ENCODE measurements at places on chromosomes 6 and 20.

- no peak for DNase-seq
Measured at GRCh38 chr6:111585974-111586315, 19.7 kb downstream of the TRAF3IP2 start.

- DNase-seq, result no peak
Measured at GRCh38 chr6:159196430-159196975, 27.3 kb downstream of the FNDC1 start.

DNA sequence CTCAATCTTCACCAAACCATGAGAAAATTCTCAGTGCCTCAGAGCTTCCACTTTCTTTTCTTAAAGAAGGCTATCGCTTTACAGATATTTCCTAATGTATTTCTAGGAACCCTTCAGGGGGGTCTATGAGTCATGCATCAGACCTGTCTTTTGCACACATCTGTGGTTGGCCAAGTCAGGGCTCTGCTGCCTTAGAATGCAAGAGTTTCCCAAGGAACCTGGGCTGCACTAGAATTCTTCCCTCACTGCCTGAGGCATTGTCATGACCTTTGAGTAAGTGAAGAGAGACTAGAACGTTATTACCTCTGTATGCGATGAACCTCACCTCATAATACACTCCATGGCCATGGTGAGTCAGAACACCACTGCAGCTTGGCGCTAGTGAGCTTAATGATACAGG lies 365.0 kb upstream of the ID4 start:
- no peak for DNase-seq

DNA sequence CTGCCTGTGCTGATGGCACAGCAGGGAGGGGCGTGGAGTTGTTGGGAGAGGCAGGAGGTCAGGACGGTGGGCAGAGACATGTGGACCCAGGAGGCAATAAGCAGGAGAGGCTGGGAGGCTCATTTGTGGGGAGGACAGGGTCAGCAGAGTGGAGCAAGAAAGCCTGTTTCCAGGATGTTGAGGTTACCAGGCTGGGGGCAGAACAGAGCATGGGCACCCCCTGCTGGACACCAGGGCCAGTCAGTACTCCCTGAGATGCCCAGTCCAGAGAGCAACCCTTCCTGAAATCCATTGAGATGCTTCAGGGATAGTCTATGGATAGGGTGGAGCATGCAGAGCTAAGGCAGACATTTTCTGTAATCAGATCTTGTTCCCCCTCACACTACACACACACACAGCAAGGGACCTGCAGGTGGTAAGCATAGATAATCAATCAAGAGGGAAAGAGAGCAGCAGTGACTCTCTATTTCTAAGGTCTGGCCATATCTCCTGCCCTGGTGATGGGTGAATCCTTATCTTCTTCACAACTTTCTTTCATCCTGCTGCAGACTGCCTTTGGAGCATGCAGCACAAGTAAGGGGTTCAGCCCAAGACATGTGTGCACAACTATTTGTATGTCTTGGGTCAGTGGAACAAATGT lies 41.7 kb downstream of the MOCS1 start:
- DNase-seq, result peak; percentile 90

GRCh38 chr20:37366743-37367142 lies 20.8 kb downstream of the SRC start:
- no peak for DNase-seq

DNA sequence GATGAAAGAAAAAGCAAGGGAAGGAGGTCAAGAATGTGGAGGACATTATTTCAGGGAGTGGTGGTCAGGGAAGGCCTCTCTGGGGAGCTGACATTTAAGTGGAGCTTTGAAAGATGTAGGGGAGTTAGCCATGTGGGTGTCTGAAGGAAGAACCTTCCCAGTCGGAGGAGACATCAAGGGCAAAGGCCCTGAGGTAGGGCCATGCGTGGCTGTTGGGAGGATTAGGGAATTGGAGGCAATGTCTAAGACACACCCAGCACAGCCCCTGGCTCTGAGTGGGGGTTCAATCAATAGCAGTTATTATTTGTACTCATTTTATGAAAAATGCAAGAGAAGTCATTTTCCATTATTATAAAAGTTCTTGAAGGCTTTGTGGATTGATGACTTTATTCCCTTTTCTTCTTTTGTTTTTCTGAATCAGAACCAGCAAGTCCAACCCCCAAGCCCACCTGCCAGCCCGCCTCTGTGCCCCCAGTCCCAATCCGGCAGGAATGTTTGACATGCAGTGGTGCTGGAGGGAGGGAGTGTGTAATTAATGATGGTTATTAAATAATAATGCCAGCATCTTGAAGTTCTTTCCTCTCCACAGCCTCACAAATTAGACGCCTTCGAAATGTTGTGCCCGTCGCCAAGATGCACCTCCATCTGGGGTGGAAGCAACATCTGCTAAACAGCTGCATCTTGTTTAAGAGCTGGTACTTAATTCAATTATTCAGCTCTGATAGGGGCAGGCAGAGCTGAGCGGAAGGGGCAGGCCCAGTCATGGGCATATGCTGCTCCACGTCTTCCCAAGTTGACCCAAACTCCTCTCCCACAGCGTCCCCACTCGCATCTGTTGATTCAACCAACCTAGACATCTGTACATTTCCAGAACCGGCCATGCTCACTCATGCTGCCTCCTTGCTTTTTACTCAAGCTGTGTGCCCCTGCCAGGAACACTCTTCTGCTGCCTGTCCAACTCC lies 81.3 kb upstream of the SIRPA start:
- peak; percentile 10 for DNase-seq

GRCh38 chr6:164183556-164184123 lies 769.1 kb downstream of the QKI start:
- DNase-seq, result no peak

- DNase-seq, result no peak
Measured at GRCh38 chr6:149354009-149354408, 36.5 kb downstream of the TAB2 start.

GRCh38 chr6:83183082-83183828 lies 9.8 kb downstream of the PGM3 start:
- DNase-seq, result no peak

- DNase-seq, result no peak
Measured at GRCh38 chr6:25107218-25107617, 171.5 kb upstream of the RIPOR2 start.

GRCh38 chr6:154245506-154245905 lies 111.1 kb downstream of the IPCEF1 start:
- DNase-seq, result no peak

DNA sequence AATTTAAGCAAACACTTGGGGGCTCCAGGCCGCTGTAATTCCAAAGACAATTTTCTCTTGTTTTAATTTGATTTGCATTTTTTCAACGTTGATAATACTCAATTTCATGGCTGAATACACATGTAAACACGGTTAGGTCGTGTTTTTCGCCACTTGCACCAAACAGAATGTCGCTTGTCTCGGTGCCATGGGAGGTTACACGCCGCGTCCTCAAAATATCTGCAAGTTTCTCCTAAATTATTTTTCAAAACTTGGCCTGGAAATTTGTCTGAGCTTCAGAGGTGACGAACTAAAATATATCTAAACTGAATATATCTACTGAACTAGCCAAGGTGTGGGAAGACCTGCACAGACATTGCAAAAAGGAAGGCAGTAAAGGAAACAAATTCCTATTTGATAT lies 15.0 kb downstream of the FOXA2 start:
- no peak for DNase-seq

- peak; percentile 91 for DNase-seq
Measured at GRCh38 chr6:32244946-32245398, 21.1 kb upstream of the NOTCH4 start.

GRCh38 chr20:1397710-1398109 lies 4.9 kb upstream of the FKBP1A start:
- DNase-seq, result no peak

GRCh38 chr6:163355426-163355991 lies 59.0 kb upstream of the QKI start:
- DNase-seq, result no peak

GRCh38 chr6:117985916-117986315 lies 78.9 kb downstream of the SLC35F1 start:
- DNase-seq, result no peak

DNA sequence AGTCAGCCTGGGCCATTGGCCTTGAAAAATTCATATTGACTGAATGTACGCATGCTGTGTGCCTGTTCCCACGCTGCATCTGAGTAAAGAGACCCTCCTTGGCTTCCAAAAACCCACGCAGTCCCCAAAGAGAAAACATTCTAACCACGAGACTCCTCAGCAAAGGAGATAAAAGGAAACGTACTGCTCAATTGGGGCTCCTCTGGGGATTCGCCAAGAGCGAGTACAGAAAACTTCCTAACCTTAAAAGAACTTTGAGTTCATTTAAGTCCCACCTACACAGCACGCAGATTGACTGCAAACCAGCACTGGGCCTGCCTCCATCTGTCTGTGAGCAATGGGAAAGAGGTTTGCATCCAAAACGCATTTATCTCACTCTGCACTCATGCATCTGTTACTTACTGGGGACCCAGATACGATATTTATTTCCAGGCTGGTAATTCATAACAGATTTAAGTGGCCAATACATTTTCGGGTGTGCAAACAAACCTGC lies 505.9 kb upstream of the CHD6 start:
- no peak for DNase-seq

DNA sequence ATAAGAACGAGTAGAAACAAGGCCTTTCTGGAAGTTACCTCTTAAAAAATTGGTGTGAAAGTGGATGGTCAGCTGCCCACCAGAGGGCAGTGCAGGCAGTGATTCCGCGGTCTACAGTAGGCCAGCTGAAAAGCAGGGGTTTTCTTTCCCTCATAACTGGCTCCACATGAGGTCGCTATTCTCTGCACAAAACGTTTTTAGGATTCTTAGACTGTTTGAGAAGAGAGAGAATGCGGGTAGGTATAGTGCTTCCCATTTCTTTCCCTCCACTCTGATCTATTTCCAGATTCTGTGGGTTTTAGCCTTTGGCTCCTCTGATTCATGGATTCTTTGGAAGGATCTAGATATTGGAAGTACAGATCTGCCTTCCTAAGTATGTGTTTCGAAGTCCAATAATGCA lies 14.2 kb downstream of the FIG4 start:
- peak; percentile 92 for DNase-seq

- DNase-seq, result peak; percentile 92
Measured at GRCh38 chr6:149941583-149942460, at the start of gene ULBP2. Gene ULBP2 (plus strand): TSS chr6:149942014. CDS start chr6:149942073, 59 bp downstream.

GRCh38 chr6:28789553-28790083 lies 134.2 kb downstream of the TRIM27 start:
- peak; percentile 88 for DNase-seq

DNA sequence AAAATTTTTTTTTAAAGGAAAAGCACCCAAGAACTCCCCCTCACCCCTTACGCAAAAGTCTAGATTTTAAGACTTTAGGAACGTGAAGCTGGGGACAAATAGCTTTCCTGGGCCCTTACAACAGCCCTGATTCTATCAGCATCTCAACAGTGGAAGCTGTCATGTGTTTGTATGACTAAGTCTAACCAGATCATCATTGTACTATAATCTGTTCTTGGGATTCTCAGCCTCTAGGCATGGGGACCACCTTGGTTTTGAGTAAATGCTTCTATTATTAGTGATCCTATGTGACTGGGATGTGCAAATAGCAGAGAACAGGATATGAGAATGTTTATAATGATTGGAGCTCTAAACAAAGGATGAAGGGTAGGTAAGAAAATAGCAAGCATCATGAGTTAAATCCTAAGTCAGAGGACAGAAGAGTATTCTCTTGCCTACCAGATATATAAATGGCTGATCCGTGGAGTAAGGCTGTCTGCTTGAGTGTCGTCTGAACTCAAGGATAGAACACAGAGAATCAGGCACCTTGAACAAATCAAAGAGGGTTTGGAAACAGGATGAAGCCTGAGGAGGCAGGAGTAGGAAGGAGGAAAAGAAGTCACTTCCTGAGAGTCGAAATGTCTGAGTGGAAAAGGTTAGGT lies 105.7 kb upstream of the FAM184A start:
- DNase-seq, result no peak

- no peak for DNase-seq
Measured at GRCh38 chr20:38926934-38927616, 858 bp downstream of the FAM83D start.

DNA sequence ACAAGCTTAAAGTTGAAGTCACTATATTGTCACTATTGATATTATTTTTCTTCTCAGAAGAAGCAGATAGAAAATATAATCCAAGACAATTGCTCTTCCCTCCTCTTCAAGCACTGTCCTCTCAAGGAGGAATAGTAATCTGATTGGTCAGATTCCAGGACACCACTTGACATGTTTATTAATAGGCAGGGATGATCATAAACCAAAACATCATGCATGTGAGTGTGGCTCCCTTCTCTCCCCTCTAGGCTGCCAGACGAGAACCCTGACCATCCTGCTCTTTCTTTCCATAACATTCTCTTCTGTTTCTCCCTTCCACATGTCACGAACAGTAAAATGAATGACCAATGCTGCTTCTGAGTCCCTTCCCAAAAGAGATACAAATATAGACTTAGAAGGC lies 7.5 kb downstream of the ATG5 start:
- DNase-seq, result no peak

DNA sequence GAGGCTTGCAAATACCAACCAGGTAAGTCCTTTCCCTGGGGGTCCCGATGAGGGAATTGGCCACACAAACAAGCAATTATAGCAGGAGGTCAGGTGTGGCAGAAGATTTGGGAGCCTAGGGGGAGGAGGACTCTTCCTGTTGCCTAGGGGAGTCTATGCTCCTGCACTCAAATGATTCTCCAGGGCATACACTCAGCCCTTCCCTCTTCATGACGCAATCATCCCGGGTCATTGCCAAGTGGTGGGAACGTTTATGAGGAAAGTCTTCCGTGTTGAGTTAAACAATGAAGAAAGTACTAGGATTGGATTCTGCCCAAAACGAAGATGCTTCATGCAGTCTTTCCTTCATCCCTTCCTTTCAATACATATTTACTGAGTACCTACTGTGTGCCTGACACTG lies 186.5 kb upstream of the TSHZ2 start:
- no peak for DNase-seq

DNA sequence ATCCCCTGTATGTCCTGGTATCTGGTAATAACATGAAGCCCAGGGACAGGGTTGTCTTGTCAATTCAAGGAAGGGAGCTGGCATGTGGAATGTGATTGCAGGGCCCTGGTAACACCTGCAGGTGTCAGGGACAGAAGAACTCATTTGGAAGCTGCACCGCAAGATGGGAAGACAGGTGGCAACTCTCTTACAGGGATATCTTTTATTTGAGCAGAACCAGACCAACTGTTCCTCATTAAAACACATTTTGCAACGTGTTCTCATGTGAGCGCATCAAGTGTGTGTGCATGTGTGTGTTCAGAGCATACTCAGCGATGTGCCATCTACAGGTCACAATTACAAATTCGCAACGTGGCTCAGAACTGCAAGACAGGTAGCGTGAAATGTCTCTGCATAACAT lies 370.9 kb upstream of the SOX4 start:
- no peak for DNase-seq

- no peak for DNase-seq
Measured at GRCh38 chr6:105821027-105821426, 265.1 kb upstream of the PRDM1 start.

Measured in endodermal cell (in vitro differentiated cells).